Stimulated activated naive CD4-positive, alpha-beta T cell (primary cell): ENCODE measurements at places on chromosomes 2 and 18.
A peak's percentile ranks its signal among the peaks of the same experiment; 100 is the strongest.

GRCh38 chr18:56165601-56166355, 472.6 kb downstream of the TXNL1 start:
- no peak for DNase-seq

DNA sequence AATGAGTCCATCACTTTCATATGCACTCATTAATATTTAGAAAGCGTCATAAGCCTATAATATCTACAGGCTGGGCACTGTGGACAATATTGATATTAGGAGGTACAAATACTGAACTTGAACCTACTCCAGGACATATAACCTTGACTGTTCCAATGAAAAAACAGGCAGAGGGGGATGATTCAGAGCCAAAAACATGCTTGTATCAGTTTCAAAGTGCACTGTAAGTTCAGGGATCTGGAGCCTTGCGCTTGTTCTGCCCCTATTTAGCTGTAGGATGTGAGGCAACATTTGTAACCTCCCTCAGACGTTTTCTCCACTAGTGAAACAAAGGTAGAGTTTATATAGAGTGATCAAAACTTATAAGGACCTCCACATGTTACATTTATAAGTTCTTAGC, 246.1 kb upstream of the GYPC start:
- no peak for DNase-seq

- DNase-seq = no peak
These were observed 47.1 kb downstream of the PRKCE start for GRCh38 chr2:45698554-45698953.

- peak; percentile 51 for DNase-seq
These were observed 11.2 kb downstream of the ZNF142 start for GRCh38 chr2:218648088-218648786.

GRCh38 chr2:78383576-78383975, 641.9 kb upstream of the REG3G start:
- DNase-seq = no peak

GRCh38 chr2:134372611-134373131, 118.8 kb downstream of the MGAT5 start:
- DNase-seq = no peak

DNA sequence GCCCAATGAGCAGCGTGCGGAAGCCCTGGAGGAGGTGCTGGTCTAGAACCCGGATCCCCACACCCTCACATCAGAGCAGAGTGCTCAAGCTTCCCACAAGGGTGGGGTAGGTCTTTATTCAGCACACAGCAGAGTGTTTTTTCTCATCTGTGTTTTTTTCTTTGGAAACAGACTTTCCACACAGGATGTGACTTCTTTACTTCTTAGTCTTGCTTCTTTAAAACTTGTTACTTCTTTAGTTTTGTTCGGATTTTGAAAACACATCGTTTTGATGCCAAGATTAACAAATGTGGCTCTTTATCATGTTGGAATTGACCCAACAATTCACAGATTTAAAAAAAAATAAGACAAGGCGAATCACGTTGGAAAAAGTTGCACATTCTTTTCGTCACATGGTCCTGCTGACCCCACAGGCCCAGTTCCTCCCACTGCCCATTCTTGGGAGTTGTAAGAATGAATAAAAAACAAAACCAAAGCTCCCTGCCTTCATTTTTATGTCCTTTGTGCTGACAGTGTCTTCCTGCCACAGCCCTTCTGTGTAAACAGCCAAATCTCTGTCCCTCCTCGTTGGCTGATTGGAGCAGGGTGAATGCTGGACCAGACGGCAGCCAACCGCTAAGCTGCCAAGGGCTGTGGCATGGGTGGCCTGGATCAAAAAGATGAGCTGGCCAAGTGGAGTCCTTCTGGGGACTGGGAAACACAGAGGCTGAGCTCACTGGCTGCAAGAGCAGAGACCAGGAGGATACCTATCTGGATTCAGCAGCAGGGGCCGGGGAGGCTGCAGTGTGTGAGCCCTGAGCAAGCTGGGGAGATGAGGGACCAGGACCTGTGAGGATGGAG, 81.6 kb downstream of the TWIST2 start:
- DNase-seq = no peak
